ENCODE measurements at places on chromosomes 2 and 18.

DNA sequence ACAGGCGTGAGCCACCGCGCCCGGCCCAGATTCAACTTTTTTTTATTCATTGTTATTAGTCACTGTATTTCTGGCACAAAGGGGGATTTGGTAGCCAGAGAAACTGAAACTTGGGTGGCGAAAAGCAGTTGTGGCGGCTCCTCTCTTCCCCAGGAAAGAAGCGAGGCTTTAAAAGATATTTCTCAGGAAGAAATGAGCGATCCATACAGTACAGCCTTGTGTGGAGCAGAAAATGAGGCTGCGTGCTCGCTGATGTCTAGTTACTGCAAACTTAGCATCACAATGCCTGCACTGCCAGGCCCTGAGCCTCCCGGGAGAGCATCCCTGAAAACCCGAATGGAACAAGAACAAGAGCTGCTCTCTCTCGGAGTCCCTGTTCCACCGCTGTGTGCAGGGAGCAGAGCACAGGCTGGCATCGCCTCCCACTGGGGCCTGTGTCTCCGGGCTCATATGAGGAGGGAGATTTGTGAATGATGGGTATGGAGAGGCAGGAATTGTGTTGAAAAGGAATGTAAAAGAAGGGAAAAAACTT is 234.0 kb downstream of the ZNF516 start:
- DNase-seq, result no peak

DNA sequence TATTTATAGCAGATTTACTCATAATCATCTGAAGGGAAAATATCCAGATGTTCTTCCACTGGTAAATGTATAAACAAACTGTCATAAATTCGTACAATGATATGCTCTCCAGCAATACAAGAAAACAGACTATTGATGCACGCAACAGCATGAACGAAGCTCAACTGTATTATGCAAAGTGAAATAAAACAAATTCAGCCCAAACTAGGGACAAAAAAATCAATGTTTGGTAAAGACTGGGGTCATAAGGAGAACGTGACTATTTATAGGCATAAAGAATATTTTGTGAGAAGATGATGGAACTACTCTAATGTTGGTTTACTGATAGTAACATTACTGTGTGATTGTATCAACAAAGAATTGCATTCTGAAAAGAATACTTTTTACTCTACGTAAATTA is 1276.7 kb upstream of the DDX18 start:
- DNase-seq, result no peak

DNA sequence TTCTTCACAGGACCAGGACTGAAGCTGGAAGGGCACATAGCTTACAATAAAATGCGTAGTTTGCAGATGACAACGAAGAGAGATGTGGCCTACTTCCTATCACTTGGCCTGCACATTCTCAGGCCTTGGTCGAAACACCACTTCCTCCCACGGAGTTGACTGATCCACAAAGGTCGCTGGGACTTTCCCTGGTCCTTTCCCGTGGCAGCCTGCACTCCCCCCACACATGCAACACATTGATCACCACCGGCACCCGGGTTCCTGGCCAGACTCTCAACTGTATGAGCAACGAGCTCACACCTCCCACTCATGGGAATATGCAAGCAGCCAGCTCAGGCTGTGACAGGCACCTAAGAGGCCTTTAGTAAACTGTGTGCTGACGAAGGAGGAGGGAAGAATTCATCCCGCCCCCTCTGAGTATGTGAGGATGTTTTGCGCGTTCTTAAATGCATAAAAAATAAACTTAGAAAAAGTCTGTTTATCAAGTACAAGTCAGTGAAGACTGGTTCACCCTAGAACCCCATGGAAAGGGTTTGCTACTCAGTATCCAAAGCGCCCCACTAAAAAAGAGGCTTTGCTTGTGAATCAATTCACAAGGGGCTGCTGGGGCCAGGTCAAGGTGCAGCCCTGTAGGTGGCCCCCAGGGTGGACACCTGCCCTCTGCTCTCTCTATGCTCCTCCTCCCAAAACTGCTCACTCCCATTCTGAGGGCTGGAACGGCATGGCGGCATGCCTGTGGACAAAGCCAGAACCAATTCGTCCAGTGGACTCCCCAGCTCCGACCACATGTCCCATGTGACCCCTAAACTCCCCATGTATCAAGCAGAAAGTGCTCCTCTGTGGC is 154.3 kb downstream of the EIPR1 start:
- DNase-seq, result no peak

GRCh38 chr18:63562284-63562683 is 20.1 kb downstream of the SERPINB12 start:
- no peak for DNase-seq

DNA sequence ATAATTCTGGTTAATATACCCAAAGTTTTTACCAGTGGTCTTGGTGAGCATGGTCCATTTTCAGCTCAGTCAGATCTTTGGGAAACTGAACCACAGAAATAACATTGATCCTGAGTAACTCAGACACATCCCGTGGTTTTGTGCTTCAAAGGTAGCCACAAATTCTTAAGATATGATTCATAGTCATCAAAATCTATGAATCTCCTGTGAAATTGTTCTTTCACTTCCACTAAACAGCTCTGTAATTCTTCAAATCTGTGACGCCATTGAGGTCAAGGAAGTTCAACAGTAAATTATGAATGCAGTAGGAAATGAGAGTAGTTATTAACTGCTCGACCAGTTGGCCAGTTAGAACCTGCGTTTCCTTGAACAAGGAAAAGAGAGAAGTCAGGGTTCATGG is 147.3 kb downstream of the IRS1 start:
- no peak for DNase-seq

DNA sequence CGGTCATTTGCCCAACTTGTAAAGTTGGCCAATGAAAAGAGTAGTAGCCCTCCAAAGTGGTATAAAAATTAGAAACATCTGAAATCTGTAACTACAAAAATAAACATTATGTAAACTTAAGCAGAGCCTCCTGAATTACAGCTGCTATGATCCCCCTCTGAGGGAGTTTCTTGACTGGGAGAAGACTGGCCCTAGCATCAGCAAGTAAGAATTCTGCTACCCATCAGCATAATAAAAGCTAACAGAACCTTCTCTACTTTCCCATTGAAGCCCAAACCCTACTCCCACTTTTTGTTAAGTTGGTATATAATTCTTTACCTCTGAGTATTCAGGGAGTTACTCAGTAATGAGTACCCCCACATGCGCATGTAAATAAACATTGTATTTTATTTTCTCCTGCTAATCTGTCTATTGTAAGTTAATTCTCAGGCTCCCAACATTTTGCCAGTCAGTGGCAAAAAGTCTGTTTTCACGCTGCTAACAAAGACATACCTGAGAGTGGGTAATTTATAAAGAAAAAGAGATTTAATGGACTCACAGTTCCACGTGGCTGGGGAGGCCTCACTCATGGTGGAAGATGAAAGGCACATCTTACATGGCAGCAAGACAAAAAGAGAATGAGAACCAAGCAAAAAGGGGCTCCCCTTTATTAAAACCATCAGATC is 71.3 kb downstream of the MYL12B start:
- no peak for DNase-seq

DNA sequence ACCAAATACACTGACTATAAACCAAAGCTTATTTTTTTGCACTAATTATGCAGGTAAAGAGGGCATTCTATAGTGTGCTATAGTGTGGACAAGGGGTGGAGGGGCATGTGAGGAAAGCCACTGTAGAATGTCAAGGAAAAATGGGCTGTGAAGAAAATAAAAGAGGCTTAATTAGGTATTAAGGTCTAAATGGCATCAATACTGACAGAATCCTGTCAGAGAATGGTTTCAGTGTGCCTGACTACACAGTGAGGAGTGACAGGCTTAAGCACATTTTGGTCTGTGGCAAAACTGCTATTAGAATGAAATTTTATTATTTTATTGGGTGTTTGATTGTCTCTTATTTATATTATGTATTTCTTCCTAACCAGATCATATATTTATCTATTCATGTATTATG is 787.6 kb upstream of the CELF4 start:
- DNase-seq, result no peak

- no peak for DNase-seq
Observed at GRCh38 chr18:35042389-35043071, 1.3 kb downstream of the MAPRE2 start.

DNA sequence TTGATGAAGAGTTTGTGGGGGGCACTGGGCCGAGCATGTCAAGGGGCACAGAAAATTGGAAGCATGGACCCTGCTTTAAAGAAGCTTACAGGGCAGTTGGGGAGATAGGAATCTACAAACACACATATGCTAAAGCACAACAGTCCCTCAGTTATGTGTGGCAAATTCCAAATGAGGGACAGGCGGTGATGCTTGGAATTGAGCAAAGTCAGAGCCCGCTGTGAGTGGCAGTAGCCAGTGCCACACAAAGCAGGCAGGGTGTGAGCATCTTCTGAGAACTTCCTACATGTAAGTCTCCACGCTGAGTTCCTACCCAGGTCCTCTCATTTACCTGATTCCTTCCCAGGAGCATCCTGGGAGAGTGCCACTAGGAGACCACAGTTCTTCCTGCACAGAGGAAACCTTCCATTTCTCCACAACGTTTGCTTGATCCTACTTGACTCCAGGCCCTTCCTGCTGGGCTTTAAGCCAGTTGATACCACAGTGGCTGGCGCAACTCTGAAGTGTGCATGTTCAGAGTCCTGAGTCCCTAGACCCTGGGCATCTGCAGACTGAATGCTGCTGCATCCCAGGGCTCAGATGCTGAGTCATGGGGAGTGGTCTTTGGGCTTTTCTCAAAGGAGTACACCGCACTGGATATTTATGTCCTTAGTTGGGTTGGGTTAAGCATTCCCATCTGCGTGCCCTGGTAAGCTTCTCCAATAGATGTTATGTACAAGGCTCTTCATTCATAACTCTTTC is 287.3 kb upstream of the REV1 start:
- DNase-seq, result no peak

- DNase-seq, result no peak
Observed at GRCh38 chr2:127059559-127059958, 47.4 kb downstream of the BIN1 start.

- DNase-seq, result no peak
Observed at GRCh38 chr2:157830266-157830665, 45.9 kb downstream of the ACVR1 start.

GRCh38 chr2:190696792-190697398 is 48.0 kb downstream of the NAB1 start:
- no peak for DNase-seq

DNA sequence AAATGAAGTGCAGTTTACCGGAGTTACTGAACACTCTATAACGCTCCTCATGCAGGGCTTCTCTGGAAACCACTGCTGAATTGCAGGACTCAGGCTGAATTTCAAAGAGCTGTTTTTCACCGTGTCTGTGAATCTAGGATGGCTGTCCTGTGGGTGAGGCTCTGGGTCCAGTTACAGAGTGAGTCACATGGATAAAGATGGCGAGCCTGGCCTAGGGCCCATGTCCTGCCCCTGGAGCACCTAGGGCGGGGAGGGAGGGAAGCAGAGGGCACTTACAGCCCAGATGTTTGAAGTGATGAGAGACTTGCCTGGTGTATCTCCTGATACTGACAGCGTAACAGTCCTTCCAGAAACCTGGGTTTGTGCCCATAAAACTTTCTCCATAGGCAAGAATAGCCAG is 583.0 kb downstream of the IRS1 start:
- no peak for DNase-seq

All from psoas muscle (tissue), 8 donors.